Mesangial cell (primary cell): ENCODE measurements at places on chromosomes 5 and 9. TPM values are rescaled to one million over a fixed set of nuclear protein-coding genes. Genes with fewer than 3 reads are reported as not detected.

Gene AHRR
- 0.33 and 0.63 TPM in 2 replicates for total RNA-seq

Gene PCDHGA2
- total RNA-seq = 1.1 and 4.1 TPM in 2 replicates

Gene SPOCK1
- total RNA-seq = 12.9 and 21.5 TPM in 2 replicates

Gene FRMD3
- total RNA-seq = 1.3 and 2.9 TPM in 2 replicates

Gene PCDHGA7
- total RNA-seq = 0.49 and 4.1 TPM in 2 replicates

Gene HSD17B3
- total RNA-seq = 0.25 TPM in 1 of 2 replicates, not detected in the other

Gene NUDT12
- total RNA-seq = 4.6 and 4.7 TPM in 2 replicates

Gene SPINK7
- total RNA-seq = not detected in 2 replicates

Gene CDHR2
- not detected in 2 replicates for total RNA-seq

Gene SH3GLB2
- 56.5 and 82.0 TPM in 2 replicates for total RNA-seq

Gene FGFR4
- 15.8 and 25.6 TPM in 2 replicates for total RNA-seq

Gene CTXN3
- not detected in 2 replicates for total RNA-seq

Gene SPINK13
- total RNA-seq = 0.25 TPM in 1 of 2 replicates, not detected in the other

Gene PPIC
- 16.9 and 30.3 TPM in 2 replicates for total RNA-seq

Gene BTNL3
- not detected in 2 replicates for total RNA-seq

Gene CFAP157
- total RNA-seq = not detected in 2 replicates

Gene BARHL1
- total RNA-seq = not detected in 2 replicates

Gene EQTN
- not detected in 2 replicates for total RNA-seq

Gene LHFPL2
- 31.6 and 34.4 TPM in 2 replicates for total RNA-seq

Gene GPR151
- total RNA-seq = not detected in 2 replicates

Gene PDLIM7
- 678 and 721 TPM in 2 replicates for total RNA-seq

Gene DMRT3
- total RNA-seq = 8.8 and 9.6 TPM in 2 replicates

Gene PCDHA1
- under 0.01 and 0.16 TPM in 2 replicates for total RNA-seq
